ENCODE measurements at places on chromosomes 6 and 20. TPM values are rescaled to one million over a fixed set of nuclear protein-coding genes. Genes with fewer than 3 reads are reported as not detected.

GRCh38 chr6:26021001-26021349 is 58.4 kb downstream of the TRIM38 start:
- peak; percentile 67 for DNase-seq

DNA sequence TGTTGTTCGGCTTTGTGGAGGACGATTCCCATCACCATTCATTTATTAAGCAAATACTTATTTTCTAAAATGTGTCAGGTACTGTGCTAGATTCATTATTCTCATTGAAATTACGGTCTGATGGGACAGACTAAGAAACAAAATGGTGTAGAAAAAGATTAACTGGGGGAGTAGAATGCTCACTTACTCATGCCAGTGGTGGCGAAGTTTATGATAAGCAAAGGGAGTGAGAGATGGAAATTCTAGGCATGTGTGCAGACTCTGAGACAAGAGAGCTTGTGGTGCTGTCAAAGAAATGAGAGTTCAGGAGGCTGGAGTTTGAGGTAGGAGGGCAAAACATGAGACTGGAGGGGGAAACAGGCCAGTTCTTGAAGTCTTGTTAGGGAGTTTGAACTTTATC is 896 bp downstream of the RPP21 start:
- no peak for DNase-seq

DNA sequence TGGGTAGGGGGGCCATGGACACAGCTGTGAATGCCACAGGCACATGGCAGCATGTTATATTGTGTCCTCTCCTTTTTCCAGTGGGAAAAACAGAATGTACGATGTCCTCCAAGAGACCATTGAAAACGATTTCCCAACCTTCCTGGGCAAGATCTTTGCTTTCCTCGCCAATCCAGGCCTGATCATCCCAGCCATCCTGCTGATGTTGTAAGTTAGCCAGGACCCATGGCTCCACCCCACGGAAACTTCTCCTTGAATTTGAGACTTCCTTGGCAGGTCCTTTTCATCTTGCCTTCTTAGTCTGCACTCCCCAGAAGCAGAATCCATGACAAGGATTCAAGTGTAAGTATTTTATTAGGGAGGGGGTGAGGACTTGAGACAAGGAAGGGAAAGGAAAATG is 28.2 kb upstream of the NOP56 start:
- DNase-seq = no peak

DNA sequence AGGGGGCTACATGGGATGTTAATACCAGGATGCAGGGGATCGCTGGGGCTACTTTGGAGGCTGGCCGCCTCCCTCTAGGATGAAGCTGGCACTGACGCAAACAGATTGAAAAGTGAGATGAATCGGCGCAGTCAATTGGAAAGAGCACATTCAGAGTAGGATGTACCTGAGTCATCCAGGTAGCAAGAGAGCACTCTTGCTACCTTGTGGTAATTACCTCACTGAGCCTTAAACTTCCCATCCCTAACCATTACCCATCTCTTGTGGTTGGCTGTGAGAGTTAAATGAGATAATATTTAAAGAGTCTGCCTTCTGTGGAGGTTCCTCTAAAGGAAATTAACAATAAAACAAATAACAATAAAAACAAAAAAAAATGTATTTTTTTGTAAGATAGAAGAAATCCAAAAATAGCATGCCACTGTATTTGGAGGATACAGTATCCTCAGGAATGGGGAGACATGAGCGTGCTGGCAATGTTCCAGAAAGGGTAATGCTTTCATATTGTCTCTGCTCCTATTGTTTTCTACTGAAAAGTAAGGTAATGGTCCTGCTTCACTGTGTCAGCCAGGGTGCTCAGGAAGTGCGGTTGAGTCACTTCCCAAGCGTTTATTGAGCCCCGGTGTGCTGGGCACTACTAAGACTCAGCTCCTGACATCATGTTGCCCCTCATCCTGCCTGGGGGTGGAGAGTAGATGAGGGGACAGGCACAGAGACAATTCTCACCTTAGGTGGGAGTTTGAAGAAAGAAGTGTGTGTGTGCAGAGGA is 301.1 kb downstream of the EYA4 start:
- no peak for DNase-seq

GRCh38 chr6:52514514-52514913 is 62.3 kb downstream of the TRAM2 start:
- DNase-seq = no peak

DNA sequence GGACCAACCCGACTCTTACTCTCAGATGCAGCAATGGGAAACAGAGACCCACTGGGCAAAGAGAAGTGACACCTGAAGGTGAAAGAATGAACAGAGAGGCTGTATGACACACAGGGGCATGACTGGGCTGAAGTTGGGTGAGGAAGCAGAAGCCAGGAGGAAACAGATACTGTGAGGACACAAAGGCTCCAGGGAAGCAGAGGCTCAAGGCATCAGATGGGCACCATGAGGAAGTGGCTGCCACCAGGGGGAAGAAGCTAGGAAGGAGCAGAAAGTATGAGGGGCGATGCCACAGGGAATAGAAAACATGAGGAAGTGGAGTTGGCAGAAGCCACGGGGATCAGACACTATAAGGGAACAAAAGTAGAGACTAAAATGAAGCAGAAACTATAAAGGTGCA is 30.9 kb upstream of the OCSTAMP start:
- no peak for DNase-seq

DNA sequence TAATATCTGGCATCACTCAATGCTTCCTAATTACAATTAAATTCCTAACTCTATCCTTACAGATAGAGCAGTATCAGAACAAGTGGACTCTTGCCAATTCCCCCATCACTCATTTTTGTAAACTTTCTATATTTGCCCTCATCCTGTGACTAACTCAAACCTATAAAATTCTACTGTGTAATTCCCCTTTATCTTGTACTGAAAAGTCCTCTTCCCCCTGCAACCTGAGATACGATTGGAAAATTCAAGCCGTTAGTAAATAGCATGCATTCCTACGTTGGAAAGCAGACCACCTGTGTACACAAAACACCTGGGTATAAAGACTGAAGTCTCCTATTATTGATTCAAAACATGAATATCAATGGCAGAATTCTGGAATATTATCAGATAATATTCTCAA is 70.4 kb upstream of the KCNQ5 start:
- DNase-seq = no peak

DNA sequence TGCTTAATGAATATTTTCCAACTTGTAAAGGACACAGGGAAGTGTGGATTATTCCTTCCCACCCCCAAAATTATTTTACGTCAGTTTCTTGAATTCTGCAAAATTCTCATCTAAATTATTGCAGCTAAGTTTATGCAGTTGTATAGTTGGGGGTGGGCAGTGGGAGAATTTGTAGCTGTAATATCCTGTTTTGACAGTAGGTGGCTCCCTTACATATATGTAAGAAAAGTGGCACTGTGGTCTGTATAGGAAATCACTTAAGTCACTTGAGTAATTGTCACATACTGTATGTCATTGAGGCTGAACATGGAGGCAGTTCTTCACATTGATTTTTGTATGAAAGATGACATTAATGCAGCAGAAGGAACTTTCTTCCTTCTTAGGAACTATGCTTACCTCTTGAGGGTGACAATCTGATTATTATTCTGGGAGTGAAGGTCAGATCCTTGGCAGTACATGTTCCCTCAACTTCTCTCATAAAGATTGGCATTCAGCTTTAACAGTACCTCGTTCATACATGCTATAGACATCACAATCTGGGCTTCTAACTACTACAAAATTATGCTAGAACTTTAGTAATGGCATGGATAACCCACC is 14.6 kb upstream of the CFAP206 start:
- DNase-seq = no peak

DNA sequence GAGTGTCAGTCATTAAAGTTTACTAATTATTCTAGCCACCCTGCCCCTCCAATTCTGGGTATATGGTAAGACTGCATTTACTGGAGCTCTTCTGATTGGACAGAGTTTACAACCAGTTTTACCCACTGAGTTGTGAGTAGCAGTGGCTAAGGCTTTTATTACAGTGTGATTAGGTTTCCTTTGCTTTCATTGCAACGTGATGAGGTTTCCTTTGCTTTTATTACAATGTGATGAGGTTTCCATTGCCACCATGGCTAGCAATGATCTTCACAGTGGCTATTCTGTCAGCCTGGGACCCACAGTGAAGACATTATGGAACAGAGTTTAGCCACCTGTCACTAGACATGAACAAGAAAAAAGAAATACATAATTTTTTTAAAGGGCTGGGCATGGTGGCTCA is 710.2 kb upstream of the FLRT3 start:
- DNase-seq = no peak

DNA sequence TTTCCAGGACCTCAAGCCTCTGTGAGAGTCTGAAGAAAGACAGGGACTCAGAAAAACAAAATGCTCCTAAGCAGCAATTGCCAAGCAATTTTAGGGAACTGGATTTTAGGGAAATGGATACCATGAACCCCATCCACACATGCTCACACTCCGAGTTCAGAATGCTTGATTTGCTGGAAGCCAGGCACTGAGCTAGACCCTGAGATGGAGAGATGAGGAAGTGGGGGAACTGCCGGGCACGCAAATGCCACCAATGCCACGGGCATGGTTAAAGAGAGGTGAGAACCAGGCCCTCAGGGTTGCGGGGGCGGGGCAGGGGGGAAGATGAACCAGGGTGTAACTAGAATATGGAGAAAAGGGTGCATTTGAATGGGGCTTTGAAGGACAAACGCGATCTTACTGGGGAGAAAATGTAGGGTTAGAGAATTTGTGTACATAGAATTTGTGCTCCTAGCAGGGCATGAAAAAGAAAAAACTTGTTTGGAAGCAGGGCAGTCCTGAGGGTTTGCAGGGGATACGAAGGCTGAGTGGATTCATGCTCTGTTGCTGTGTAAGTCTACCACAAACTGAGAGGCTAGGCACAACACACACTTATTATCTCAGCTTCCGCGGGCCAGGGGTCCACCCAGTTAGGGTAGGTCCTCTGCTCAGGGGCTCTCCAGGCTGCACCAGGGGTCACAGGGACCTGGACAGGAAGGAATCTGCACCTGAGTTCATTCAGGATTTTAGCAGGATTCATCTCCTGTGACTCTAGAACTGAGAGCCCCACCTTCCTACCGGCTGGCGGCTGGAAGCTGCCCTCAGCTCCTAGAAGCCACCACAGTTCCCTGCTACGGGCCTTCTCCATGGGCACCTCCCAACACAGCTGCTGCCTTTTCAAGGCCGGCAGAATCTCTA is 108.0 kb downstream of the SNX5 start:
- DNase-seq = no peak

GRCh38 chr6:170207586-170208181 is 83.2 kb downstream of the DLL1 start:
- DNase-seq = no peak

GRCh38 chr20:692044-692443 is 16.4 kb upstream of the SCRT2 start:
- DNase-seq = no peak

Gene GJA1
- total RNA-seq = 74.2 TPM

Gene RING1
- 50.6 TPM for total RNA-seq

Gene SLC35D3
- total RNA-seq = not detected

Gene SIM1
- total RNA-seq = 5.3 TPM

Gene SLC22A23
- 42.4 TPM for total RNA-seq

Gene SYS1
- 28.8 TPM for total RNA-seq

Gene OXT
- total RNA-seq = not detected
